Omental fat pad (tissue), 4 donors: ENCODE measurements at places on chromosomes 16 and 17. TPM values are rescaled to one million over a fixed set of nuclear protein-coding genes. Genes with fewer than 3 reads are reported as not detected.

DNA sequence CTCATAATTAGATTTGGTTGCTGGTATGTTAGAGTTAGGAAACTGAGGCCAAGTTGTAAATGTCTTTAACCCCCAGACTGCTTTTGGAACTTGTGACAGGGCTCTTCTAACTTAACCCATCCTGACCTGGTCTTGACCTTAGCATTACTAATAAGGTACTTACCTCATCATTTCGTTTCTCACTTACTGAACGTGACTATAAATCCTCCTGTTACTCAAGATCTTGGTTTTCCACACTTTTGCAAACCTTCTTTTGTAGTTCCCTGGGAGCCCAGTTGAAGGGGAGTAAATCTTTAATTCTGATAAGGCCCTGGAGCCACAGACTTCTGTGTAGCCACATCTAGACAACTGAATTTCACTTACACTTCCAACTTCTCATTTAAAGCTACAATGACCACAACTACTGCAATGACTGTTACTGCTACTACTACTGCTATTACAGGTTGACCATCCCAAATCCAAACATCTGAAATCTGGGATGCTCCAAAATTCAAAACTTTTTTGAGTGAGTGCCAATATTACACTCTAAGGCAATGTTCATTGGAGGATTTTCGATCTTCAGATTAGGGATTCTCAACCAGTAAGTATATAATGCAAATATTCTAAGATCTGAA lies 248.8 kb upstream of the TBX2 start:
- no peak for DNase-seq

Gene ASIC2
- 0.48 TPM for total RNA-seq

Gene CBX2
- total RNA-seq: 0.28 TPM

GRCh38 chr16:14483819-14484385 lies 146.2 kb downstream of the PARN start:
- no peak for DNase-seq

DNA sequence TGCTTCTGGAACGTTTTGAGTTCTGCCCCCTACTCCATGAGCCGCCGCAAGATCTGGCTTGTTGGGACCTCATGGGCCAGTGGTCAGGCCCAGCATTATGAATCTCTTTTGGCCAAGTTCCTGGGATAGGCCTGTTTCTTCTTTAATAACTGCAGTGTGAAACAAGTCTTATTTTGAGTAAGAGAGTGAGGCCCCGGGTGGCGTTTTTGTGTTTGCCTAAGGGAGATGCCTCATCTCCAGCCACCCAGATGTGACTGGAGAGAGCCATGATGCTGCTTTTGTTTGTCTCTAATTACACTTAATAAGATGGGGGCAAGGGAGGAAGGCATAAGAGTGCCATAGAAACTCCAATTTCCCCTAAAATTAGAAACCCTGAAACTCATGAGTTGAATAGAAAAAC lies 39.8 kb downstream of the KSR1 start:
- no peak for DNase-seq

- no peak for DNase-seq
Observed at GRCh38 chr17:33511670-33512069, 218.6 kb upstream of the ASIC2 start.

DNA sequence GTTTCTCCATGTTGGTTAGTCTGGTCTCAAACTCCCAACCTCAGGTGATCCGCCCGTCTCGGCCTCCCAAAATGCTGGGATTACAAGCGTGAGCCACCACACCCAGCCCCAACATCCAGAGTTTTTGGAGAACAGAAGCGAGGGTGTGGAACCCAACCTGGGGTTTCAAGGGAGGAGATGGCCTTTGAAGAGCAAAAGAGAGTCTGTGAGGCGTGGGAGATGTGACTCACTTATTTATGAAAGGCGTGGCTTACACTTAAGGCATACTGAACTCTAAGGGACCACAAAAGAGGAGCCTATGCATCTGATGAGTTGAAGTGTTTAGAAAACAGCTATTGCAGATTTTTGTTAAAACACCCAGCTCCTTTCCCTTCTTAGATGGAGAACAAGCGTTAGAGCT lies 18.9 kb downstream of the ARSG start:
- DNase-seq: no peak

DNA sequence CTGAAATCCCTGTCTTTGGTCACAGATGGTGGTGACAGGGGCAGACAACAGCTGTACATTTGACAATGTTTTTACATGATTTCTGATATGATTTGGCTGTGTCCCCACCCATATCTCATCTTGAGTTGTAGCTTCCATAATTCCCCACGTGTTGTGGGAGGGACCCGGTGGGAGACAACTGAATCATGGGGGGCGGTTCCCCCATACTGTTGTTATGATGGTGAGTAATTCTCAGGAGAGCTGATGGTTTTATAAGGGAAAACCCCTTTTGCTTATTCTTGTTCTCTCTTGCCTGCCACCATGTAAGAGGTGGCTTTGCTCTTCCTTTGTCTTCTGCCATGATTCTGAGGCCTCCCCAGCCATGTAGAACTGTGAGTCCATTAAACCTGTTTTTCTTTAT lies 353.9 kb downstream of the CPPED1 start:
- no peak for DNase-seq

DNA sequence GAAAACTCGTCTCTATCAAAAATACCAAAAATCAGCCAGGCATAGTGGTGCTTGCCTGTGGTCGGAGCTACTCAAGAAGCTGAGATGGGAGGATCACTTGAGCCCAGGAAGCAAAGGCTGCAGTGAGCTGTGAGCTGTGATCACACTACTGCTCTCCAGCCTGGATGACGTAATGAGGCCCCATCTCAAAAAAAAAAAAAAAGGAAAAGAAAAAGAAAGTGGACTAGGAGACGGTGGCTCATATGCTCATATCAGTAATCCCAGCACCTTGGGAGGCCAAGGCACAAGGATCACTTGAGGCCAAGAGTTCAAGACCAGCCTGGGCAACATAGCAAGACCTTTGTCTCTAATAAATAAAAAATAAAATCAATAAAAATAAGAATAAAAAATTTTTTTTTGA lies 8.8 kb upstream of the SUMO2 start:
- no peak for DNase-seq

GRCh38 chr17:31226373-31226772 lies 70.7 kb downstream of the OMG start:
- no peak for DNase-seq
